ENCODE measurements at places on chromosomes 6 and 20.

DNA sequence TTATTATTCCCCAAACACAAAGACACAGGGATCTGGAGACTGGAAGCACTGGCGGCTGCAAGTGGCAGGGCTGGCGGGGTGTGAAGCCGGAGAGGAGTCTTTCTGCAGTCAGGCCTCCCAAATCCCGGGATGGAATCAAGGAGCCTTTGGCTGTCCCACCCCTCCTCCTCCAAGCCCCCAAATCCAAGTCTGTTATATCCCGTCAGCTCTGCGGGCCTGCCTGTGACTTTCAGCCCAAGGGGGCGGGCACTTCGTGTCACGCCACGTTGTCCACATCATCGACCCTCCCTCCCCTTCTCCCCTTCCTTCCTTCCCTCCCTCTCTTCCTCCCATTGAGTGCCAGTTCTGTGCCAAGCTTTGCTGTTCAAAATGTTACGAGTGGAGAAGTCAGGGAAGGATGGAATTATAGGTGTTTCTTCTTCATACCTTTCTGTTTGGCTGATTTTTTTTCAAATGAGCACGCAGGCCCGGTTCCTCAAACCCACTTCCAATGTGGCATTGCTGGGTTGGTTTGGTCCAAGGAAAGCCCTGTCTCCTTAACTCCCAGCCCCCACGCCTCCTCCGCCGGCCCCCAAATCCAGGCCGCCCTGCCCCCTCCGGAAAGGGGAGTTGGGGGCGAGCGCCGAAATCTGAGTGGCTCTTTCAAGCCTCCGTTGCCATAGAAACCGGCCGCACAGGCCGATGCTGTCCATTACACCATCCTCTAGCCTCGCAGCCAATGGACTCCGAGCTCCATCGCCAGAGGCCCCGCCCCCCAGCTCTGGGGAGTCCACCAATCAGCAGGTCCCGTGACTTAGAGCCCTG, 12.7 kb downstream of the ZCCHC3 start:
- no peak for DNase-seq

DNA sequence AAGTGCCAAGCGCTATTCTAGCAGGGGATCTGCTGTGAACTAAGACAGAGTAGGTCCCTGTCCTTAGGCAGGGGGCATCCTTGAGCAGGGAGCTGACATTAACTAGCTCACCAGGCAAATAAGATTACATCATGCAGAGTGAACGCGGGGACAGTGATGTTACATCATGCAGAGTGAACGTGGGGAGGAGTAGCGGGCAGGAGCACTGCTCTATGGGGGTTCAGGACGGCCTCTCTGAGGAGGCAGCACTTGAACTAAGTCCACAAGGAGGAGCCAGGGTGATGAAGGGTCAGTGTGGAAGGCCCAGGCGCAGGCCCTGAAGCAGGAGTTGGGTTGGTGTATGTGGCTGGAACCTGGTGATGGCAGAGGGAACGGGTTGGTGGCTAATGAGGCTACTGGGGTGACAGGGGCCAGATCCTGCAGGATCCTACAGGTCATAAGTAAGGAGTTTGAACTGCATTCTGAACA, 38.7 kb downstream of the KAT14 start:
- DNase-seq: no peak

GRCh38 chr6:106702451-106703110, 73.2 kb downstream of the QRSL1 start:
- DNase-seq: peak; percentile 59

GRCh38 chr20:46419882-46420281, 13.5 kb upstream of the ELMO2 start:
- no peak for DNase-seq

DNA sequence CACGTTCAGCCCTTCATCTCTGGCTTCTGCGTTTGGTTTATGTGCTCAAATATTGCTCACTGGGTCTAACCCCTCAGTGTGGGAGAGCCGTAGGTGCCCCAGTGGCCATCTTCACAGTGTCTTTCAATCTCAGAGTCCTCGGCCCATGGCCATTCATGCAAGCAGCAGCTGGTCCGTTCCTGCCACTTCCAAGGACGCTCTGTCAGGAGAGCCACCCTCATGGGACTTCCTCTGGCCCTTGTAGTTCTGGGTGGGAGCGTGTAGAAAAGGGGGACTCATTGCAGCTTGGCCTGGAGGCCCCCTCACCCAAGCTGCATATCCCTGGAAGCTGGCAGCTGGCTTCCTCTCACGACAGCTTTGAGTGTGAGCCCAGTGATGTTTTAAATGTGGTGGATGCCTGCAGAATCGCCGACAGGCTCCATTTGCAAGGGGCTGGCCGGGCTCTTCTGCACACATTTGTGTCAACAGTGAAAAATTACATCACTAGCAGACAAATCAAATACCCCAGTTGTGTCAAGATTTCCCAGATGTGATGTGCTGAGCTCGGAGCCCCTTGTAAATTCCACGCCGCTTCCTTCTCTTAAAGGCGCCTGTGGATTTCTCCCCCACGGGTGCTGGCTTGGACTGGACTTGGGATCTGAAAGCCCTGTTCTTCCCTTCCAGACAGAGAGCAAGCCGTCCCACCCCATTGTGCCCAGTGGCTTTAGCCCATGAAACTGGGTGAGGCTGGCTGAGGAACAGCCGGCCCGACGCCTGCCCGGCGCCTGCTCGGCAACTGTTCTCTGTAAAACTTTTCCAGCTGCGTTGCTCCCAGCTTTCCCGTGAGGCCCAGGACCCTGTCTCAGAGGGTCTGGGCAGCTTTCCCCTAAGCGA, 360.1 kb downstream of the TAF4 start:
- no peak for DNase-seq
